NCI-H1417 (cell line): ENCODE measurements at places on chromosomes 13 and 19.
A peak's percentile ranks its signal among the peaks of the same experiment; 100 is the strongest.

GRCh38 chr19:41845051-41845590, 279 bp downstream of the DMRTC2 start:
- DNase-seq = no peak

GRCh38 chr19:57708641-57709361, at the start of gene ZNF154:
Gene ZNF154, minus strand, starts transcription at chr19:57709204. Its CDS starts 233 bp downstream, at chr19:57708971.
- no peak for DNase-seq

DNA sequence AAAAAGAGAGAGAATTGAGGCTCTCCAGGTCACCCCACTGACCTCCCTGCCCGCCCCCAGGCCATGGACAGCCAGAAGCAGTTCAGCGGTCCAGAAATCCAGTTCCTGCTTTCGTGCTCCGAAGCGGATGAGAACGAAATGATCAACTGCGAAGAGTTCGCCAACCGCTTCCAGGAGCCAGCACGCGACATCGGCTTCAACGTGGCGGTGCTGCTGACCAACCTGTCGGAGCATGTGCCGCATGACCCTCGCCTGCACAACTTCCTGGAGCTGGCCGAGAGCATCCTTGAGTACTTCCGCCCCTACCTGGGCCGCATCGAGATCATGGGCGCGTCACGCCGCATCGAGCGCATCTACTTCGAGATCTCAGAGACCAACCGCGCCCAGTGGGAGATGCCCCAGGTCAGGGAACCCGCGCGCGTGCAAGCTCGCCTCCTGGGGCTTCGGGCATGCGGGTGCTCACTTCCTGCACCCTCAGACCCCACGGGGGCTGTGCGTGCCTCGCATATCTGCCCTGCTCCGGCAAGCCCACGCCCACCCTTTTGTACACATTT, 56.6 kb downstream of the MAP4K1 start:
- DNase-seq = no peak

DNA sequence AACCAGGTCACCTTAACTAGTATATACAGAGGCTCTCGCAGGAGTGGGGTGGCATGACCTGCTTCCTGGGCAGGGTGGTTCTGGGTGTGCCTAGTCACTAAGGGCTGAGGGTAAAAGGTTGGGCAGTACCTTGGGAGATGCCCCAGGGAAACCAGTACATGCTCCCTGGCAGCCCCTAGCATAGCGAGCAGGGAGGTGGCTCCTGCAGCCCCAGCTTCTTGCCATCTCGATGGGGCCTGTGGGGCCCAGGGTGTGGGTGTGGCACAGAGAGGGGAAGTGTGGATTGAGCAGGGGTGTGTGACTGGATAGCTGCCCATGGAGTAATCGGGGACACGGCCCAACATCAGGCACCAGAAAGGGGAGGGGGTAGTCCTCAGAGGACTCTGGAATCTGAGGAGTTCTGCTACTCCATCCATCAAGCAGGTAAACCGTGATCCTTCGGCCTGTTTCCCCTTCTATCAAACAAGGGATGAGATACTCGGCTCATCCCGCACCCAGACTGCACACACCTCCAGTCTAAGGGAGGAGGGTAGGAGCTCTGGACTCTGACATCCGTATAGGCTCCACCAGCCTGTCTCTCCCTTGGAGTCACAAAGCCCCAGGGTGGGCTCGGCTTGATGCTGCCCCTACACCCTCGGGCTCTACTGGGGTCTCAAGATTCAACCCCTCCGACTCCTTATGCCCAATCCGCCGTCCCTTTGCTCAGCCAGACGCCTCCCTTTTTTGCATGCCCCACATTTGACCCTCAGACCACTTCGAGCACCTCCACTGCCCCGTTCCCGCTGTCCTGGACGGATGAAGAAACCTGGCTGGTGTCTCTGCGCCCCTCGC, 1.1 kb downstream of the ZBTB45 start:
- DNase-seq = no peak

DNA sequence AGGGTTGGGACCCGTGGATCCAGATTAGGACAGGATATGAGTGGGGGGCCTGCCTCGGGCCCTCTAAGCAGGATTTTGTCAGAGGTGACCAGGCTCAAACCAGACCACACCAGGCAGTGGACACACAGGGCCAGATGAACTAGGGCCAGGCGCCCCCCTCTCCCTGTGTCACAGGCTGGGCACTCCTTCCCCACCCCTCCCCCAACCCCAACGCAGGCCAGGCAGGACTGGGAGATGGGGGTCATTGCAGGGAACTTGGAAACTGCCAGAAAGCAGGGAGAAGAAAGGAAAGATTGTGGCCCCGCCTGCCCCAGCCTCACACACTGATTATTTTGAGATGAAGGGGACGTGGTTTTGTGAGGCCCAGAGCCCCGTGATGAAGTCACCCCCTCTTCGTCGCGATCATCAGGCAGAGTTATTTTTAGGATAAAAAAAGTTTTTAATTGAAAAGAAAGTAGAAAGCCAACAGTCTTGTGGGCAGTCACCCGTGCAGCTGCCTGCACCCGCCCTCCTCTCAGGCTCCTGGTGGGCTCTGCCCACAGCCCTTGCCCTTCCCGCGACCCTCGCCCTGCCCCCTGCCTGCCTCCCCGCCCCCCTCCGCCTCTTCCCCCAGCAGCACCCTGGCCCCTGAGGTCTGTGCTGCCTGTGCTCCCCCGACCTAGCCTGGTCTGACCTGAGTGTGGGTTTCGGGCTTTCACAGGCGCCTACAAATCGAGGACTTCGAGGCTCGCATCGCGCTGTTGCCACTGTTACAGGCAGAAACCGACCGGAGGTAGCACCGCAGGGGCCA, 1.9 kb upstream of the YJEFN3 start:
- no peak for DNase-seq

- no peak for DNase-seq
These were observed 53.8 kb downstream of the RNF6 start for GRCh38 chr13:26168237-26168814.

DNA sequence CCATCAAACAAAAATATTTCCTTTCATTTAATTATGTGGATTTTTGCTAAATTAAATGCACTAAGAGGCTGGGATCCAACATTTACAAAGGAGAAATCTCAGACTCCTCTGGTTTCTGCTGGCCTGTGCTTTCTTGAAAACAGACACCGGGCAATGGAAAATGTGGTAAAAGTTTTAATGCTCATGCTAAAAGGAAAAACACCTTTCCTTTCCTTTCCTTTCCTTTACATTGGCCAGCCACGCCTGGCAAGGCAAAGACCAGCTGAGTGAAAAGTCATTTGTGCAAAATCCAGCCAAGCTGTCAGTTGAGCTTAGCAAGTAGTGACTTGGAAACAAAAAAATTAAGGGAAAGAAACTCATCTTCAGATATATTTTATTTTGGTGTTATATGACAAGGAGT, 240.3 kb downstream of the LACC1 start:
- DNase-seq = no peak

DNA sequence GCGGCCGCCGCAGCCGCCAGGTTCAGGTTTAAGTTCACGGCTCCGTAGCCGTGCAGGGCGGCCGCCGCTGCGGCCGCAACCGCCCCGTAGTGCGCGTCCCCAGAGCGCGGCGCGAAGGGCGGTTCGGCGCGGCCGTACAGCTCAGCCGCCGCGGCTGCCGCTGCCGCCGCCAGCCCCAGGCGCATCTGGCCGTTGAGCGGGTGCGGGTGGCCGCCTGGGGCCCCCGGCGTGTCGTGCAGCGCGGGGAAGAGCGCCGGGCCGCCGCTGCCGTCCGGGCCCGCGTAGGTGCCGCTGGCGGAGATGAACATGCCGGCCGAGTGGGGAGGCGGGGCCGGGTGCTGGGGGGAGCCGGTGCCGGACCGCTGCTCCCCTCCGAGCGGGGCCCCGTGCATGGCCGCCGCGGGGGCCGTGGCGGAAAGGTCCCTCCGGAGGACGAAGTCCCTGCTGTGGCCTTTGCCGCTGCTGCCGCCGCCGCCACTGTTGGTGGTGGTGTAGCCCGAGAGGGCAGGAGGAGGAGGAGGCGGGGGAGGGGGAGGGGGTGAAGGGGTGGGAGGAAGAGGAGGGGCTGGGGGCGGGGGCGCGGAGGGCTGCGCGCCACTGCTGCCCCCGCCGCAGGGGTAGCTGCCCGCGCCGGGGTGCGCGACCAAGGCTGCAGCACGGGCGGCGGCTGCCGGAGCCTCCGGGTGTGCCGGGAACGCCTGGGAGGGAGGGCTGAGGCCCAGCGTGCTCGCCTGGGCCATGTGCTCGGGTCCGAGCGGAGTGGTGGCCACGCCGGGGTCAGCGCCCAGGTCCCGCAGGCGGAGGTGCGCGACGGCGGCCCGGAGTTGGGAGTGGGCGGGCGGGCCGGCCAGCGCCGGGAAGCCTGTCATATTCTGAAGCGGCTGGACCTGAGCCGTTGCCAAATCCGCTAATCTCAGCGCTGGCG, 654 bp downstream of the ZIC5 start:
- peak; percentile 91 for DNase-seq

GRCh38 chr13:37608750-37609339, 10.3 kb upstream of the POSTN start:
- DNase-seq = no peak

DNA sequence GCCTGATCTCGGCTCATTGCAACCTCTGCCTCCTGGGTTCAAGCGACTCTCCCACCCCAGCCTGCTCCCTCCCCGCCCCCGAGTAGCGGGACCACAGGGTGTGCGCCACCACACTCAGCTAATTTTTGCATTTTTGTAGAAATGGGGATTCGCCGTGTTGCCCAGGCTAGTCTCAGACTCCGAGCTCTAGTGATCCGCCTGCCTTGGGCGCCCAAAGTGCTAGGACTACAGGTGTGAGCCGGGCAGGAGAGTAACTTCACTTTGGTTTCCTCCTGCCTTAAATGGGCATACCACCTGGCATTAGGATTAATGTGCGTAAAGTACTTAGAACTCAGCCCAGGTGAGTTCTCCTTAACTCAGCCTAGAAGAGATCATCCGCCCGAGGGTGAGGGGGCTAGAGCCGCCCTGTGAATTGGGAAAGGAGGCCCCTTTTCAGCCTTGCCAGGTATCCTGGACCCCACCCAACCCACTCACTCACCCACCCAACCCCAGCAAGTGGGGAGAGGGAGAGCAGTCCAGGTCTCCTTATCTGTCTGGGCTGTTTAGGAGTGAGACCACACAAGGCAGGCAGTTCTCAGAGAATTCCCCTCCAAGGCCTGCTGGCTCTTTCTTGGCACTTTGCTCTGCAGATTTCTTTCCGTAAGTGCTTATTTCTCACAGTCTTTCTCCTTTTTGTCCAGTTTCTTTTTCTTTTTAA, 1.2 kb upstream of the ZFP36 start:
- no peak for DNase-seq

GRCh38 chr13:114105521-114106225, 26.8 kb downstream of the RASA3 start:
- no peak for DNase-seq

DNA sequence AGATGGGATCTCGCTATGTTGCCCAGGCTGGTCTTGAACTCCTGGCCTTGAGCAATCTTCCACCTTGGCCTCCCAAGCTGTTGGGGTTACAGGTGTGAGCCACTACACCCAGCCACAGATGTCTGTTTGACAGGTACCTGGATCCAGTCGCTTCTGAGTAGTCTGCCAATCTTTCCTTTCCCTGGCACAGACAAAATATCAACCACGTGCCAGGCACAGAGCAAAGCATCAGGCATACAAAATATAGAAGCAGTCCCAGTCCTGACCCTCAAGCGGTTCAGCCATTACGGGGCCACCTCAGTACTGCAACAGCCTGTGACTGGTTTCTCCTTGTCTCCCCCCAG, 3.8 kb downstream of the ELAVL1 start:
- no peak for DNase-seq

DNA sequence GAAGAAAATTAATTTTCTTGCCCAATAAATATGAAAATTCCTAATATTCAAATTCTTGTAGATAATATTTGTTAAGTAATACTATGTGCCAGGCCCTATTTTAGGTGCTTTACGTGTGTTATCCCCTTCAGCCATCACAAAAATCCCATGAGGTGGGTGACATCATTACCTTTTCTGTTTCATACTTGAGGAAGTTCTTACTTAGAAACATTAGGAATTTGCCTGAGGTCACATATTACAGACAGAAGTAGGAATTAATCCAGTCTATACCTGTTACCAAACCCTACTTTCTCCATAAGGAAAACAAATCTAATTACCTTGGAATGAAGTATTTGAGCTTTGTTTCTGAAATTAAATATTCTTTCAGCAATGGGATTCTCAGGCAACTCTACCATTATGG, 336.1 kb downstream of the GPC6 start:
- no peak for DNase-seq

DNA sequence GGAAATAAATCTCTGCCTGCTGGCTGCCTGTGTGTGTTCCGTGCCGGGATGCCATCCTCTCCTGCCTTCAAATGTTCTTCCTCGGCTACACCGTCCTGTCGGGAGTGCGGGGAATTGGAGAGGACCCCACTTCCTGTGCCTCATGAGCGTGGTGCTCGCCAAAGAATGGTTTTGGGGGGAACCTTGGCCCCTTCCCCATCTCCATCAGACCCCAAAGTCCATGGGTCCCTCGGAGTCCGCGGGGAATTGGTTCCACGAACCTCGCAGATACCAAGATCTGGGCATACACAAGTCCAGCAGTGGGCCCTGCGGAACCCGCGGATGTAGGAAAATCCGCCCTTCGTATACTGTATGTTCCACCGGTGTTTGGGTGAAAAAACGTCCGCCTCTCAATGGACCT, 2.3 kb upstream of the ZNF865 start:
- no peak for DNase-seq

DNA sequence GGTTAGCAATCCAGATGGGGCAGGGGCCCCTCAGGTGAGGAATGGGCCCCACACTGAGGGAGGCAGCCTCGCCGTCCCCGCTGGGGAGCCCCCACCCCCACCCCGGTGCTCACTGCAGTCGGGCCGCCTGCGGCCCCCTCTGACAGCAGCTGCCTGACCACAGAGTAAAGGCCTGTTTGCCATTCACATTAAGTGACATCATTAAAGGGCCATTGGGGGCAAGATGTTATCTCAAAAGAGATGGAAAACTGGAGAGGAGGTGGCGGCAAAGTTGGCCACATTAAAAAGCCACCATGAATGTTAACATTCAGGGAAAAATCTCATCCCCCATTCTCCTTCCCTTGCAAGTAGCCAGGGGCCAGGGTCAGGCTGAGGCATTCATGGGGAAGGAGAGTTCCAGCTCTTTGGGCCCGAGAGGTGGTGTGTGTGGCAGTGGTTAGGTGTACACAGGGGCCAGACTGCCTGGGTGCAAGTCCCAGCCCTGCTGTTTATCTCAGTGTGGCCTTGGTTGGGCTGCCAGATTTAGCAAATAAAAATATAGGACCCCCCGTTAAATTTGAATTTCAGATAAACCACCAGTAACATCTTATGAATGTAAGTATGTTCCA, 20.9 kb downstream of the VSTM2B start:
- DNase-seq = no peak

- DNase-seq = no peak
These were observed 5.6 kb upstream of the SYDE1 start for GRCh38 chr19:15101479-15102082.

DNA sequence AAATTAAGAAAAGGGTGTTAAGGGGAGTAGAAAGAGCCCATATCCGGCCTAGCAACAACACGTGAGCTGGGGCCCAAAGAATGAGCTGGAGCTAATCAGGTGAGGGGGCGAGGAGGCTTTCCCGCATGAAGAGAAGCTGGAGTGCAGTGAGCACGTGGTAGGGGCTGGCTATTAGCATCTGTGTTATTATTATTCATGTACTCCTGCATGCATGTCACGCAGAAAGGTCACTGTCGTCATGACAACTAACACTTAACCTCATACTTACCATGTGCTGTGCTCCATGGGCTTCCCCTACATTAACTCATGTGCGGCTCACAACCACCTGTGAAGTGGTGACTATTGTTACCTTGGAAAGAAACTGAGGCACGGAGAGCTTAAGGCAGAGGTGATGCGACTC, 227.6 kb upstream of the UBL3 start:
- no peak for DNase-seq

- DNase-seq = no peak
These were observed 30.0 kb upstream of the RFXAP start for GRCh38 chr13:36789061-36789460.
